ENCODE measurements at places on chromosomes 7 and 10. TPM values are rescaled to one million over a fixed set of nuclear protein-coding genes. Genes with fewer than 3 reads are reported as not detected.

- DNase-seq: no peak
Measured at GRCh38 chr10:95522117-95522516, 39.1 kb downstream of the SORBS1 start.

GRCh38 chr7:34156336-34156735 is 251.0 kb downstream of the BMPER start:
- DNase-seq: no peak

Gene KIAA1217
- total RNA-seq: 0.70 TPM

DNA sequence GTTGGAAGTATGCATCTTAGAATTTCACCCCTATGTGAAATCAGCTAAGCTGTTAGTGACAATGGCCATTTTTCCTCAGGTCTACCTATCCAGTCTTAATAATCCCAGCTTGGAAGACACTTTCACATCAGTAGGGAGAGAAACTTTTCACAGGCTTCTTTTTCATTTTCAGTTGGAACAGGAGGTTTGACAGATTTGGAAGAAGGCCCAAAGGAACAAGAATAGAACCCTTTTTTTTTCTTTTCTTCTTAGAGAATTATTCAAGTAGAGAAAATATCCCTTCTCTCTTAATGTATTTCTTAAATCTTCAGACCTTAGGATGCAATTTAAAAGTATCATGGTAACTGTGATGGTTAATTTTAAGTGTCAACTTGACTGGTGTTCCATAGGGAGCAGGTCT is 410.5 kb upstream of the C7orf33 start:
- DNase-seq: no peak

DNA sequence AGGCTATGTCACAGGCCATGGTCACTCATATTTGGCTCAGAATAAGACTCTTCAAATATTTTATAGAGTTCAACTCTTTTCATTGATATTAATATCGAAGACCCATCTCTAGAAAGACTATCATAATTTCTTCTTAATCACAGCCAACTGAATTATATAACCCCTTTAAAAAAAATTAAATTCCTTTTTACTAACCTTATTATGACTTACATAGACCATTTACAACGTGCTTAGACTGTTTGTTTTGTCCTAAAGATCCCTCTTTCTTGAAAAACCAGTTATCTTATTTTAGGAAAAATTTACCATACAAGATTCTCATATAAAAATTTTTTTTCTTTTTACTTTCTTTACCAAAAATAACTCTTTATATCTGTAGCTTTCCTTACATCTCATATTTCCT is 10.2 kb upstream of the TMEM254 start:
- DNase-seq: no peak

Gene RRP12
- total RNA-seq: 30.7 TPM

GRCh38 chr7:47300472-47301104 is 281.3 kb downstream of the TNS3 start:
- DNase-seq: no peak

GRCh38 chr7:94580601-94581000 is 71.0 kb downstream of the CASD1 start:
- DNase-seq: no peak

Gene JAZF1
- total RNA-seq: 2.1 TPM

- DNase-seq: no peak
Measured at GRCh38 chr10:80870282-80870681, 332.6 kb downstream of the SH2D4B start.

Gene KNDC1
- 0.32 TPM for total RNA-seq

Gene SSC4D
- 0.23 TPM for total RNA-seq

DNA sequence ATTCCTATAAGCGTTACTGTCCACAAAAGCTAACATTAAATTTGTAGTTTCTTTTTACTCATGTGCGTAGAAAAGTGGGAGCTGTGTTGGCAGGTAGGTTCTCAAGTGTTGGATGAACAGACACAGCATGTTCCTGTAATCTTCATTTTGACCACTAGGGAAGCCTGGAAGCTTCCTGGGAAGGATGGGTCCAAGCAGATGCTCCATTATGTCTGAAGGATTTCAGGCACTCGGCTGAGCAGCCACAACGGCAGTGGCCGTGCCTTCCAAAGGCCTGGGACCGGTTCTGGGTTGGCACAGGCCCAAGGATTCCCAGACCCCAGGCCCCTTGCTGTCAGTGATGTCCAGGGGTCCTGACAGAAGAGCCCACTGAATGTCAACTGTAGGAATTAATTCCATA is 386.3 kb downstream of the TNS3 start:
- DNase-seq: no peak

DNA sequence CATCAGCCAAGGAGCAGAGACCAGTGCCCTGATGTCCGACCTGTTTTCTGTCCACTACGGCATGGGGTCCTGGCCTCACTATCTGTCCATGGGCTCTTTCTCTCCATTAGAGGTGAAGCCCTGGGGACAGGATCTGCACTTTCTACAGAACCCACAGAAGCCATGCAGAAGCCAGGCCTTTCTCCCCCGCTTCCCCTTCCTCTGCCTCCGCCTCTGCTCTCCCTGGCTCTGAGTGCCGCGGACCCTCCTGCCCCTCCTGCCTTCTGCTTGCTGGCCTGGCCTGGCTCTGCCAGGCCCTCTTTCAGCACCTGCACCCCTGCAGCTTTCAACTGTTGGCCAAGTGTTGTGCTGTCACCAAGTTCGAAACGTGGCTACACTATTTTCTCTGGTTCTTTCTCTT is 439.8 kb upstream of the ZMIZ1 start:
- no peak for DNase-seq

GRCh38 chr7:113161050-113161449 is 42.7 kb upstream of the SMIM30 start:
- DNase-seq: no peak

DNA sequence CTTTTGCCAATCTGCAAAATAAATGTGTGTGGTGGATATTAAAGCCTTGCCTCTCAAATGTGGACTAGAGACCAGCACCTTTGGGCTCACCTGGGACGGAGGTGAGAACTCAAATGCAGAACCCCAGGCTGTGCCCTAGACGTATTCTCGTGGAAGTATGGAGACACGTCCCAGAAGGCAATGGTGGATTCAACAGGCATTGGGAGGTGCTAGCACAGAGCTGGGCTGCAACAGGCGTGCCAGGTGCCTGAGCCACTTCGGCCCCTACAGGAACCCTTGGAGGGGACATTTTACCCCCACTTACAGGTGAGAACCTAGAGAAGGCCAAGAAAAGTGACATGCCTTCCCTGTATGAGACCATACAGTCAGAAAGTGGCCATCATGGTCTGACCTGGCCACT is 12.2 kb downstream of the DDX56 start:
- DNase-seq: no peak

GRCh38 chr7:27689591-27690164 is 27.0 kb upstream of the HIBADH start:
- peak; percentile 55 for DNase-seq

Gene ADAMTS14
- total RNA-seq: 0.15 TPM

Gene SFTPA2
- not detected for total RNA-seq

Gene ITGA8
- not detected for total RNA-seq

Gene LRRC18
- total RNA-seq: not detected

- DNase-seq: no peak
Measured at GRCh38 chr10:113648478-113648877, 15.4 kb downstream of the NRAP start.

DNA sequence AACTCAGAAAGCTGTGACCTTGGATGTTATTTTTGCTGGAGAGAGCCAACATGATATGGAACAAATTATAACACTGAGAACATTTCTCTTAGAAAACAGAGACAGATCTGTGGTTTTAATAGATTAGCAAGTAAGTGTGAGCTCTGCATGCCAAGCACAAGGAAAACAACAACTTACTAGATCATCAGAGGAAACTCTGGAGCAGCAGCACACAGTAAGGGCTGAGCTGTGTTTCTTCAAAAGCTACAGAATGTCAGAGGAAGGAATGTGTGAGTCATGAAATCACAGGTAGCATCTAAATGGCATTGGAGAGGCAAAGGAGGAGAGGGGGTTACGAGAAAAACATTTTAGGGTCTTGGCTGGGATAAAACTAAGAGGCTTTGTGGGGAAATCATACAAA is 283.4 kb upstream of the FZD8 start:
- no peak for DNase-seq

GRCh38 chr7:111727905-111728634 is 165.8 kb upstream of the IMMP2L start:
- no peak for DNase-seq

Gene SLC35G1
- 4.1 TPM for total RNA-seq

DNA sequence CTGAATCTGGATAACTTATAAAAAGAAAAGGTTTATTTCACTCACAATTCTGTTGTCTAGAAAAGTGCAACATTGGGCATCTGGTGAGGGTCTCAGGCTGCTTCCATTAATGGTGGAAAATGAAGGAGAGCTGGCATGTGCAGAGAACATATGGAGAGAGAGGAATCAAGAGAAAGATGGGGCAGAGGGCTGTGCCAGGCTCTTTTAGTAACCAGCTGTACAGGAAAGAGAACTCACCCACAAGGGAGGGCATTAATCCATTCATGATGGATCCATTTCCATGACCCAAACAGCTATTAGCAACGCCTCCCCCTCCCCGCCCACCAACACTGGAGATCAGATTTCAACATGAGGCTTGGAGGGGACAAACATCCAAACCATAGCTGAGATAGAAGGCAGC is 61.7 kb upstream of the LYZL1 start:
- DNase-seq: no peak

Gene SMO
- not detected for total RNA-seq

- no peak for DNase-seq
Measured at GRCh38 chr7:127755521-127755920, 103.5 kb downstream of the SND1 start.

DNA sequence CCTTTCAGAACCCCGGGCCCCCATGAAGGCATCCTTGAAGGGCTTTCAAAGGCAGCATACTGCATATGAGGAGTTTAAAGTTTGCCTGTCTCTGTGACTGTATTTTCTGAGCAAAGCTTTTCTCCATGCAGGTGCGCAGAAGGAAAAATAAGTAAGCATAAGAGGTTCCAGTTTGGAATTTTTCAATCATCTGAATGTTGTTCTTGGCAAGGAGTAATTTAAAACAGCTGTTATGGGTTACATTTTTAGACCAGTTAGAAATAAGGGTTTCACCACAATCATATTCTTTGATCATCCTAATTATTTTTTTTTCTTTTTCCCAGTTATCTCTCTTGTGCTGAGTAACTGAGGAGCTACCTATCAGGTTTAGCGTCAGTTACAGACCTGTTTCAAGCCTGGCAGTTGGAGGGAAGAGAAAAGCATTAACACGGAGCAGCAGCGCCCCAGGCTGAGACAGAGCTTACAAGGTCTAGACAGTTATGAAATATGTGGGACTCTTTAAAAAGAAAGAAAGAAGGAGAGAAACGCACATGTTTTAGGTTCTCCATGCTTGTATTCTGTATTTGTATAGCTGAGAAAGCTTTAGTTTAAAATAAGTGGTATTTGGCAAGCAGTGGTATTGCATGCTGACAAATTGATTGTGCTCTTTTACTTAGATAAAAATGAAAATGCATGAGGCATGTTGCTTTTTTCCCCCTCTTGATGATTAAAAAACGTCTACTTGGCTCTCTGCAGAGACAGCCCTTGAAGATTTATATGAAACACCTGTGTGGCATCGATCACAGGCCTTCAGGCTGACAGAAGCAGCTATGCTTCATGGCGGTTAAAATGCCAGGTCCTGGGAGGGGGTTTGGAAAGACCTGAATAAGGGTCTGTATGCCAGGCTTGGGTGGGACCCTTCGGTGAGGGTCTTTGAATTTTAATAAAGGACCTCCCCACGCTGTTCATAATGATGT is 157.6 kb downstream of the GRK5 start:
- no peak for DNase-seq

GRCh38 chr10:44263771-44264170 is 121.1 kb downstream of the CXCL12 start:
- no peak for DNase-seq

GRCh38 chr7:17472518-17472917 is 174.1 kb downstream of the AHR start:
- DNase-seq: no peak

Gene NEBL
- total RNA-seq: not detected

DNA sequence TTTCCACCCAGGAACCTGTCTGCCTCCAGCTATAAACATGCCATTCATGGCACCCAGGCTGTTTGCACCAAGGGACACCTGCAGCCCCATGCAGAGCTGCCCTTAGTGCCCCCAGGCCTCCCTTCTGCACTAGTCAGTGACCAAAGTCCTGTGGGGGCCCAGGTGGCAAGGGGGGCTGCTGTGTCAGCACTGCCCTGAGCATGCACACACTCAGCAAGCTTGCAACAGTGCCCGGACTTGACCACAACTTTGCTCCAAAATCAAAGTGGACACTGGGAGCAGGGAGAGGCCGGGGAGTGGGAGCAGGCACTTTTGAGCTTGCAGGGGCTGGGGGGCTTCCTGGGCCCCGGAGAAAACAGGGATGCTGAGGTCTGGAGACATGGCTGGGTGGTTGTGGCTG is 192.9 kb upstream of the MBL2 start:
- no peak for DNase-seq
